Stomach (tissue), 19 donors: ENCODE measurements at places on chromosomes 4 and X. TPM values are rescaled to one million over a fixed set of nuclear protein-coding genes. Genes with fewer than 3 reads are reported as not detected.

Gene TKTL2
- not detected for total RNA-seq

Gene ADH1A
- total RNA-seq, result not detected

Gene CCKAR
- 18.3 TPM for total RNA-seq

Gene REPS2
- total RNA-seq, result 29.7 TPM
